ENCODE measurements at places on chromosomes 16 and 17.
A peak's percentile ranks its signal among the peaks of the same experiment; 100 is the strongest.

GRCh38 chr16:75922250-75922649 lies 196.0 kb upstream of the CPHXL start:
- no peak for DNase-seq

GRCh38 chr16:78317564-78318240 lies 218.2 kb downstream of the WWOX start:
- no peak for DNase-seq

GRCh38 chr17:32319548-32319905 lies 22.4 kb downstream of the C17orf75 start:
- DNase-seq: peak; percentile 86

DNA sequence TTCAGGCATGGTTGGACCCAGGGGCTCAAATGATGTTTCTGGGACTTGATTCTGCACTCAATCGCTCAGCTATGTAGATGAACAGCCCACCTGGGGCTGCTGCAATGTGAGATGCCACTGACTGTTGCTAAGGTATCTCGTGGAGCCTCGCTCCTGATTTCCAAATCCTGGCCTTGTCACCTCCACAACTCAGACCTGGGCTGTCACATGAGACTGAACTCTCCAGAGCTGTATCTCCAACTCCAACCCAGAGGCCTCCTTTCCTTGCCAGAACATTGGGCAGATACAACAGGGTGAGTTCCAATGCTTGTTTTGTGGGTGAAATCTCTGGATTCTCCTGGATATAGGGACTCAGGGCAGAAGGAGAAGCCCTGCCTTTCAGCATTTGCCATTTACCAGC lies 79.5 kb downstream of the GNAO1 start:
- DNase-seq: no peak

DNA sequence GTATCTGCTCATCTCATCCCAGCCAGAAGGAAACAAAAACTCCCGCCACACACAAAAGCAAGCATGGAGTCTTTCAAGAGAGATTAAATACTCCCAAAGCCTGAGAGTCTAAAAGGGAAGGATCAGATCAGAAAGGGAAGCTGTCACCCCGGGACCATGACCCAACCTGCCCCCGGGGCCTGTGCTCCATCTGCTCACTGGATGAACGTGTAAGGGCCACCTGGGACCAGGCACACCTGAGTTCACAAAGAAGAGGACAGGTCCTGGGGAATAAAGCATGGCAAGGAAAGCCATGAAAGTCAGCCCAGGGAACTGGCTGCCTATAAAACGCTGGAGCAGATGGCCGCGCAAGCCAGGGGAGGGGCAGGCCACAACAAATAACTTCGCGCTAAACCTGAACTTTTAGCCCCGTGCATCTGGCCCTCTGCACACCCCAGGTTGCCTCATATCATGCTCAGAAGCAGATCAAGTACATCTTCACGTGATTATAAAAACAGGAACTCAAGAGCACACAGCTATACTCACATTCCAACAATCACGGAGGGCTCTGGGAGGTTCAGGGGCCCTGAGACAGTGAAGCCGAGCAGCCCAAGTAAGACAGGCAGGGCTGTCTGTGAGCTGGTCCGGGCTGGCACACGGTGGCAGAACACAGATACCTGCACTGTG lies 3.4 kb downstream of the TMEM11 start:
- no peak for DNase-seq

DNA sequence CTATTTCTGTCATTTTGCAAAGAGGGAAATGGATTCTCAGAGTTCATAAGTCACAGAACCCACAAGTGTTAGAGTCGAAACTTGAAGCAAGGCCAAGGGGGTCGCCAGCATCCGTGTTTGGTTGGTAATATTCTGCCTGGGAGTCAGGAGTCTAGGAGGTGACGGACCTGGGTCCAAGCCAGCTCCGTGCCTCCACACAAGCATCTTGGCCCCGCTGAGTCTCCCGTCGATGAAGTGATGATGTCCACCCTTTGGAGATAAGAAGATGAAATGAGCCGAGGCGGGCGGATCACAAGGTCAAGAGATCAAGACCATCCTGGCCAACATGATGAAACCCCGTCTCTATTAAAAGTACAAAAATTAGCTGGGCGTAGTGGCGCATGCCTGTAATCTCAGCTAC lies 53.2 kb upstream of the TNRC6C start:
- no peak for DNase-seq

DNA sequence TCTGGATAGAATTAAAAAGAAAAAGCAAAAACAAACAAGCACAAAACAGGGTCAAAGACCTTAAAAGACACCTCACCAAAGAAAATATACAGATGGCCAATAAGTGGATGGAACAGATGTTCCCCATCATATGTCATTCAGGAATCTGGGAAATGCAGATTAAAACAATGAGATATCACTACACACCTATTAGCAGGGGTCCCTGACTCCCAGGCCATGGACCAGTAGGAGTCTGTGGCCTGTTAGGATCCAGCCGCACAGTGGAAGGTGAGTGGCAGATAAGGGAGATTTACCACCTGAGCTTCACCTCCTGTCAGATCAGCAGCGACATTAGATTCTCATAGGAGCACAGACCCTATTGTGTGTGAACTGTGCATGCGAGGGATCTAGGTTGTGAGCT lies 167.9 kb downstream of the HS3ST4 start:
- no peak for DNase-seq

GRCh38 chr17:21573961-21574610 lies 118.2 kb upstream of the KCNJ18 start:
- DNase-seq: peak; percentile 12

- DNase-seq: no peak
Measured at GRCh38 chr16:80285104-80285503, 255.7 kb upstream of the DYNLRB2 start.

DNA sequence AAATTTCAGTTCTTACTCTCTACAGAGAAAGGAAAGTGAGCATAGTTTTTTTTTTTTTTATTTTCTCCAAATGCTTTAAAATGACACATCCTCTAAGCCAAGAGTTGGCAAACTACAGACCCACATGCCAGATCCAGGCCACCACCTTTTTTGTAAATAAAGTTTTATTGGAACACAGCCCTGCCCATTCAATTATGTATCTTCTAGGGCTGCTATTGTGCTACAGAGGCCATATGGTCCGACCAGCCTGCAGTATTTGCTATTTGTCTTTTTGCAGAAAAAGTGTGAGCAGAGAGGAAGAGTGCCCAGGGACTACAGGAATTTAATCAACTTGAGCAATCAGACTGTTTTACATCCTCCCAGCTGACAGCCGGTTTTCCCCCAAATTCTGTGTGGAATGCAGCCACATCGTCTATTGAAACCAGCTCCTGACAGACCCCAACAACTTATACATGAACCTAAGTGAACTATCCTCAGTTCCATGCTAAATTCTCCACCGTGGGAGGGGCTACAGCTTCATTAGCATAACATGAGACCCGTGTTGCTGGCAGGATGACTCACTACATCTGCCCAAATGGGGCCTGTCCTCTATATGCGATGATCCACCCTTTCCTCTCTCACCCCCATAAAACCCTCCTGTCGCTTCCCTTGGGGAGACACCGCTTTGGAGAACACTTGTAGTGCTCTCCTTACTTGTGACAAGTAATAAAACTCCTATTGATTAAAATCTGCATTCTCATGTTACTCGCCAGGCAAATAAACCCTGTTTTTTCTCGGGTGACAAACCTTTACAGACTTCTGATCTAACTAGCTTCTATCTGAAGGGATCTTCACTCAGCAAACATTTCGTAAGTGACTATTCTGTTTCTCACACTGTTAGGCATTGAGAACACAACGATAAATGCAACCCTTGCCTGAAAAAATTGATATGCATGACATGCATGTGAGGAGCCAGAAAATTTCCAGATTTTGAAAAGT lies 149.4 kb upstream of the HS3ST3A1 start:
- DNase-seq: no peak

- DNase-seq: peak; percentile 12
Measured at GRCh38 chr17:66855204-66855603, 20.3 kb downstream of the CACNG5 start.

DNA sequence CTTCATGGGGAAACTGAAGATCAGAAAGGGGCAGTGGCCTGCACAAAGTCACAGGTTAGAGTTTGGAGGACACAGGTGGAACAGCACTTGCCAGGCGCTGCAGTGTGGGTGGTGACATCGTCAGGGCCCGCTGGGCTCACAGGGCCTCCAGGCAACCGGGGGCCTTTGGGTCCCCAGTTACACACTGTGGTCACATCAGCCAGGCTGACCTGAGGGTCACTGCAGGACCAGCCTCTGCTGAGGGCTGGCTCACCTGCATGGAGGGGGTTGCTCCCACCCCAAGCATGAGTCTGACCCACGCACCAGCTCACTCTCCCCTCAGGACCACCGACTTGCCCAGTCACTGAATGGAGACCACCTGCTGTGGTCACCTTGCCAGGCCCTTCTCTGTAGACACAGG lies 17.0 kb downstream of the FOXN1 start:
- no peak for DNase-seq

- no peak for DNase-seq
Measured at GRCh38 chr16:57627184-57627871, 1.1 kb upstream of the ADGRG1 start.

DNA sequence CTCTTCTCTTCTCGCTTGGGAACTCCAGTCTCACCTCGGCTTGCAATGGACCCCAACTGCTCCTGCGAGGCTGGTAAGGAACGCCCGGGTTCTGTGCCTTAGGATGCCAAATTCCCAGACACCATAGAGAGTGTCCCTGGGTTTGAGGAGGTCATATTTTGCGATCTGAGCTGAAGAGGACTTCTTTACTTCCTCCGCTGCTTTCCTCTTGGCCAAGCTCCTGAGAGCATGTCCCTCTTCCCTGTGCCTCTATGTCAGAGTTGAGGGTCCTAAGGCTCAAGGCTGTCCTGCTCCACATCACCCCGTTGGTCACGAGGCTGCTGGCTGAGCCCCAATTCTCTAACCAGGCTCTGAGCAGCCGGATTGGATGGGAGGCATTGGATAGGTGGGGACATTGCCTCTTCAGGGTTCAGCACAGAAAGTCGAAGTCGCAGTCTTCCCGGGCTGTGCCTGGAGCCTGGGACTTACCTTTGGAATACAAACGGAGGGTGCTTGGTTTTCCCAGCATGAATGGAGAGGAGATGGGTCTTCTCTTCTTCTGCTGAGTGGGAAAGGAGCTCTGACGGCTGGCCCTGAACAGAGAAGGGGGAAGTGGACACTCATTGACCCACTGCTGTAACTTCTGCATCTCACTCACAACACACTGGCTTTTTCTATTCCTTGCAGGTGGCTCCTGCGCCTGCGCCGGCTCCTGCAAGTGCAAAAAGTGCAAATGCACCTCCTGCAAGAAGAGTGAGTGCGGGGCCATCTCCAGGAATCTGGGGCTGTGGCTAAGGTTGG lies 416 bp downstream of the MT1H start:
- no peak for DNase-seq

GRCh38 chr16:73216932-73217331 lies 169.0 kb upstream of the ZFHX3 start:
- DNase-seq: no peak

- no peak for DNase-seq
Measured at GRCh38 chr17:35641032-35641431, 53.9 kb downstream of the AP2B1 start.

GRCh38 chr16:55500530-55501011 lies 8.3 kb upstream of the LPCAT2 start:
- no peak for DNase-seq

GRCh38 chr17:81241648-81242420 lies 2.7 kb downstream of the NDUFAF8 start:
- peak; percentile 44 for DNase-seq

GRCh38 chr17:3693829-3694231 lies 2.1 kb downstream of the P2RX5 start:
- peak; percentile 39 for DNase-seq

GRCh38 chr16:85556456-85557082 lies 56.6 kb upstream of the GSE1 start:
- peak; percentile 33 for DNase-seq

DNA sequence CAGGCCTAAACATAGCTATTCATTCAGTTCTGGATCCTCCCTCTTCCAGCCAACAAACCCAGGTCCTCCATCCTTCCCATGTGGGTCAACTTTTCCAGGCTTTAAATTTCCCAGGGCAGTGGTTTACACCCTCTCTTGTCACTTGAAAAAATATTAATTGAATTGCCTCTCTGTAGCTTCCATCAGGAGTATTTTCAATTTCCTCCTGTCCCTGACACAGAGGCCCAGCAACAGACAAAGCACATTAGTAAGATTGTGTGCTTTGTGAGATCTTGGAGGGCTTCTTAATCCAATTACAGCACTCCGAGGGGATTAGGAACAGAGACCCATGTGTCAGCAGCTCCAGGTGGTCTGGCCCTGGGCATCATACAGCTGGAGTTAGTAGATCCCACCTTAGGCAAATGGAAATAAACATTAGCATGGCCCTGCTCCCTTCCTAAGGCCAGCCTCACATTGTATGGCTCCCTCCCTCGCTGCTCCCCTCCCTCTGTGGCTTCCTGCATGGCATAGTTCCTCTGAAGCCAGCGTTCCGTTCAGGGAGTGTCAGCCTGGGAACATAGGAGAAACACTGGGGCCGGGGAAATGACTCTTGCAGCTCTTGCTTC lies 132.7 kb upstream of the HSBP1 start:
- no peak for DNase-seq

- no peak for DNase-seq
Measured at GRCh38 chr17:49589577-49589927, 13.9 kb downstream of the NXPH3 start.

DNA sequence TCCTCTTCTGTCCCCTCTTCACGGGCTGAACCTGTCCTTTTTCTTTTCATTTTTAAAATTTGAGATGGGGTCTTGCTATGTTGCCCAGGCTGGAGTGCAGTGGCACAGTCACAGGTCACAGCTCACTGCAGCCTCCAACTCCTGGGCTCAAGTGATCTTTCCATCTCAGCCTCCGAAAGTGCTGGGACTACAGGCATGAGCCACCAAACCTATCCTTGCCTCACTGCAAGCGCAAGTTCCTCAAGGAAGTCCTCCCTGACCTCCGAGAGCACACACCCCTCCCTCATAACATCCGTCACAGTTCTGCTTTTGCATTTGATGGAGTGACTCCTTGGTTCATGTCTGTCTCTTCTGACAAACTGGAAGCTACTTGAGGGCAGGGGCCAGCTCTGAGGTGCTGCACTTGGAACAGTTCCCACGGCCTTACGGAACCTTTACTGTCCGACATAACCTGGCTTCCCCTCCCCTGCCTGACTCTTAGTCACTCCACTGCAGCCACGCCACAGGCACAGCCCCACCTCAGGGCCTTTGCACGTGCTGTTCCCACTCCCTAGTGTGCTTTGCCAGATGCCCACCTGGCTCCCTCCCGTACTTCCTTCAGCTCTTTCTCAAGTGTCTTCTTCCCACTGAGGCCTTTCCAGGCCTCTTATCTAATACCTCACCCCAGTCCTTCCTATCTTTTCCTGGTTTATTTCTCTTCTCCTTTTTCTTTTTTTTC lies 4.4 kb downstream of the TBX6 start:
- no peak for DNase-seq

GRCh38 chr17:5485270-5486205 lies at the start of gene DERL2:
TSS of gene DERL2 (minus strand) at chr17:5486178. CDS start at chr17:5486161, 17 bp downstream.
- DNase-seq: no peak
